ENCODE measurements at places on chromosomes 7 and 10.

GRCh38 chr10:31687663-31688482 lies 240.8 kb downstream of the ARHGAP12 start:
- no peak for DNase-seq

- DNase-seq: no peak
These were observed 113.0 kb upstream of the SH2B2 start for GRCh38 chr7:102173669-102174068.

DNA sequence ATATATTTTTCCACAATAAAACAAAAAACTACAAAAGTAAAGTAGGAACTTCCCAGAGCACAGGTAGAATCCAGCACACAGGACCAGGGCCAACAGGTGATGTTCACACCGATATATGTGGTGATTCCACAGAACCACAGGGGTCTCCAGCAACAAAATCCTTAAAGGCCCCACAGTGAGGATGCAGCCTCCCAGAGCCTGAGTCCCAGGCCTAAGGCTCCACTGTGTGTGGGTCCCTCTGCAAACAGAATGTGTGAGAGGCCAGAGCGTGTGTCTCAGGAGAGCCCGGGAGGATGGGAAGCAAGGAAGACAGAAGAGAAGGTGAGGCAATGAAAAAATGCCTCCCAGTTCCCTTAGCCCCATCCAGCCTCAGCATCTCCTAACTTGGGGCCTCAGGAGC lies 173.9 kb downstream of the GRID1 start:
- DNase-seq: no peak

- no peak for DNase-seq
These were observed 17.9 kb downstream of the C10orf67 start for GRCh38 chr10:23326544-23327307.

DNA sequence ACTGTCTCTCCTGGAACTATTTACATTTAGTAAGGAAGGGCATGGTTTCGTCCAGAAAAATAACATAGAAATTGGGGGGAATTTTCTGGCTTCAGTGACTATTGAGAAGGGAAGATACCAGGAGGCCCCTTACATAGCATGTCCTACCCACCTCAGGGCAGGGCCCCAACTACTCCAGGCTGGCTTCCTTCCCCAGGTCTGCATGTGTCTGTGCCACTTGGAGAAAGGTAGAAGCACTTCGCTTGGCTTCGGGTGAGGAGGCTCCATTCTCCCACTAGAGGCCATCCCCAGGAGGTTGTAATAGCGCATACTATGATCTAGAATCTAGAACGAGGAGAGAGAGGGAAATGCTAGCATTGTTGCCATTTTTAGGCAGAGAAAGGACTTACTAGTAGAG lies 14.7 kb downstream of the LRGUK start:
- DNase-seq: no peak

- DNase-seq: no peak
These were observed 4.0 kb upstream of the LGI1 start for GRCh38 chr10:93753621-93754250.

GRCh38 chr10:62746951-62747729 lies 57.4 kb upstream of the ADO start:
- no peak for DNase-seq

GRCh38 chr10:89064748-89065147 lies 74.2 kb downstream of the FAS start:
- DNase-seq: no peak

DNA sequence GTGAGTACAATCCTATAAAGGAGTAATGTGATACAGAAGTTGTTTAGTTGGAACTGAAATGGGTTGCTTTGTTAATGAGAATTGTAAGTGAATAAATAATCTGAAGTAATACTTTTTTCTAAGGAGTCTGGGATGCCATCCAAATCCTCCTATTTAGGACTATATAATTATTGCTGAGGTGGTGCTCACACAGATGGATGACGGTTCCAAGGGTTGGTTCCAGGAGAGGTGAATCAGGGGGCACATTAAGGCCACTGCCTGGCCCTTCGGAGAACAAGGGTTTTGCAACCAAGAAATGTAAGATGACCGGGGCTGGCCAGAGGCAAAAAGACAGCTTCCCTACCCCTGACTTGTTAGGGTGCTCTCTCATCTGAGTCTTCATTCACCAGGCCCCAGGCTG lies 352.7 kb downstream of the PHTF2 start:
- no peak for DNase-seq

DNA sequence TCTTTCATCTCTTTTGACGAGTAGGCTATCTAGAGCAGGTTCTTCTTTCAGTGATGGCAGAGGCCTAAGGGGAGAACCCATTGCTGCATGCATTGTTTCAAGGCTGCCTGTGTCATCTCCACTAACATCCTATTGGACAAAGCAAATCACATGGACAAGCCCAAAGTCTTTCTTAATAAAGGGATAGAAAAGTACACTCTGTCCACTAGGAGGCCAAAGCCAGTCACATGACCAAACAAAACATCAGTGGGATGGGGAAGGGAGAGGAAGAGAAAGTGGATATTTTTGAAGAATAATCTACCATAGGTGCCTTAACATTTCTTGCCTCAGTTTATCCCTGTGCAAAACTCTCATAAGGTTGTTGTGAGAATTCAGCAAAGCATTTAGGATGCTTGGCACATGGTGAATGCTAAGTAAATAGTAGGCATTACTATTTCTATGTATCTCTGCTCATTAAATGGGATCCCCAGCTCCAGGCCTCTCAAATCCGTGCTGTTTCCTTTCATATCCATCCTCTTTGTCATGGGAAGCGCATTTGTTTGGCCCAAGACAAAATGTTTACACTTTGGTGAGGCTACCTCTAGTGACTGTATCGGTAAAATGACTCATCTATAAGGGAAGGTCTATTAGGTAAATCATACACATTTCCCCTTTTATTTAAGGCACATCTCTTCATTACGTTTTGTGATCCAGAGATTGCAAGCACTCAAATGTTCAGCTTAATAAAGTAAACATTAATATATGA lies 16.7 kb upstream of the CADPS2 start:
- DNase-seq: no peak

DNA sequence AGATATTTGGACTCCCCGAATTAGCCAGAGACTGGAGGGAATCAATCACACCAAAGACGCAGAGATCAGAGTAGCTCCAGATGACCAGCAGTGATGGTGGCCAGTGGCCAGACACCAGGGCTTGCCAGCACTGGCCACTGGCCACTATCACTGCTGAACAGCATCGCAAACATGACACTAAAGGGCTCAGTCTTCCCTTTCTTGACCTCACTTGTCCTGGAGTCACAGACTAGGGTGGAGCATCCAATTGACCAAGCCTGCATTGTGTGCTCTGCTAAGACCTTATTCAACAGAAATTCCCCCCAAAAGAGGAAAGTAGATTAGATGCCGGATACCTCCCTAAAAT lies 234.7 kb downstream of the CREB5 start:
- no peak for DNase-seq

GRCh38 chr10:6522230-6522629 lies 57.8 kb downstream of the PRKCQ start:
- DNase-seq: no peak

GRCh38 chr7:561631-562373 lies 42.2 kb upstream of the PDGFA start:
- DNase-seq: no peak

DNA sequence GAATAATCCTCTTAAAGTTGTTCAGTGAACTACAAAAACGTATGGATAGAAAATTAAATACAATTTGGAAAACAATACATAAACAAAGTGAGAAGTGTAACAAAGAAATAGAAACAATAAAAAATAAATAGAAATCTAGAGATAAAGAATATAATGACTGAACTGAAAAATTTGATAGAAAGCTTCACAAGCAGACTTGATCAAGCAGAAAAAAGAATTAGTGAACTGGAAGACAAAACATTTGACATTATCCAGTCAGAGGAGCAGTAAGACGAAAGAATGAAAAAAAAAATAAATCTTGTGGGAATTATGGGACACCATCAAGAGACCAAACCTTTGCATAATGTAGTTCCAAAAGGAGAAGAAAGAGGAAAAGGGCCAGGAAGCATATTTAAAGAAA lies 32.4 kb upstream of the NPY start:
- no peak for DNase-seq

DNA sequence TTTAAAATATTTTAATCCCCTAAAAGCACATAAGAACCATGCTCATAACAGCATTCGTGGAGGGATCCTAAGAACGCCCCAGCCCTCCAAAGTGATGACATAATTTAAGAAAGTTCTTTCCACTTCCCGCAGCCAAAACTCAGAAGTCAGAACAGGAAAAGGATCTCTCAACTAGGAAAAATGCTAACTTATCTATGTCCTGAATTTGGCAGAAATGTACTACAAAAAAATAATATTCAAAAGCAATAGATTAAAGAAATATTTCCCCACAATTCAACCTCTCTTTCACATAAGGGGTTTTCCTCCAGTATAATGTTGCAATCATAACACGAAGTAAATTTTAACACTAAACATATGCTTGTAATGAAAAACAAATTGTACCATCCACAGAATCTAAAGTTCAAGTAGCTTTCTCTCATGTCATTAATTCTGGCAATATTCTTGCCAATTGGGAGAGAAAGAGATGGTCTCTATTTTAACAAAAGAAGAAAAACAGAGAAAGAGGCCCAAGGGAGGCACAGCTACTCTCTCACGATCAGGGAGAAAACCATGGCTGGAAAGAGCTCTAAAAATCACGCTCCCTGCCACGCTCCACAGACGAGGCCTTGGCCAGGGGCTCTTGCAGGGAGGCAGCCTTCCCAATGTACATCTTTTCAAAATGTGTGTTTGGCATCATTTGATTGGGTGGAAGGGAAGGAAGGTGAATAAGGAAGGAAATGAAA lies 22.9 kb downstream of the ASB13 start:
- no peak for DNase-seq

- DNase-seq: no peak
These were observed 81.7 kb downstream of the NKX6-2 start for GRCh38 chr10:132704008-132704814.

GRCh38 chr10:129450391-129450790 lies 16.6 kb upstream of the MGMT start:
- DNase-seq: no peak

GRCh38 chr10:49747303-49747646 lies 14.8 kb downstream of the OGDHL start:
- DNase-seq: no peak

DNA sequence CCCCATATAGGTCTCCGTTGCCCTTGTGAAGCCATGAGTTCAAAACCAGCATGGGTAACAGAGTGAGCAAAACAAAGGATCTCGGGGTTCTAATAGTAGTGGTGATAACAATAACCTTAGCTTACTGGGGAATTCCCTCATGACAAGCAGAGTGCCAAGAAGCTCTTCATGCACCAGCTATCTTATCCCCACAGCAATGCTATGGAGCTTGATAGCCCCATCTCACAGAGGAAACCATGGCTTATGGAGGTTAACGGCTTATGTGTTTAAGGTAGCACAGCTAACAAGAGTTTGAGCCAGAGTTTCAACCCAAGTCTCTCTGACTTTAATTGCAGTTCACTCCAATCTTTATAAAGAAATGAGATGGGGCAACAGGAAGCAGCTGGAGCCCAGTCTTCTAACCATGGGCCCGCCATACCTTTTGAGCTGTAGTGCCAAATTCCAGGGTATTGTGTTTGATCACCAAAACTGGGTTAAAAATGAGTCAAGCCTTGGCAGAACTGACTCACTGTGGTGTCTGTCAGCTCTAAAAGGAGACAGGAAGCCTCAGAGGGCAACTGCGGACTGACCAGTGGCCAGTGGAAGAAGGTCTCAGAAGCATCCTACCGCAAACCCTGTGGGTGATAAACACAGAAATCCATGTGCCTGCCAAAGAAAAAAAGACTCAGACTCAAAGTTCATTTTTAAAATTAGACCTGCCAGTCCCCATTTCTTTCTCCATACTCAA lies 16.5 kb upstream of the PLAU start:
- peak; percentile 22 for DNase-seq

- no peak for DNase-seq
These were observed 3.1 kb downstream of the FZD1 start for GRCh38 chr7:91267171-91267955.

DNA sequence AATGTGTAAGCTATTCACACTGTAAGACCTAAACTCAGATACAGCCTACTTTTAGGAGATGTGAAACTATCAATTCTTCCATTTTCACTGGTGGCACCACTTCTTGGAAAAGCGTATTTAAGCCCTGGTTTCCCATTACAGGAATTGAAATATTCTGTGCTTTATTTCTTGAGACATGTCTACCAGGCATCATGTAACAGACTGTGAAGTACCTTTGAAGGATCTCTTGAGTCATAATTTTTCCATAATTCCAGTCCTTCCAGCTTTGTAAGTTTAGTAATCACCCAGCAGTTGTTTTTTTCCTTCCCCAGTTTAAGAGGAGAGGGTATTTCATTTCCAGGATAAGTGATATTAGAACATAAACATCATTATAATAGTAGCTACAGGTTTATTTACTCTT lies 186.0 kb upstream of the PRPS1L1 start:
- DNase-seq: no peak

DNA sequence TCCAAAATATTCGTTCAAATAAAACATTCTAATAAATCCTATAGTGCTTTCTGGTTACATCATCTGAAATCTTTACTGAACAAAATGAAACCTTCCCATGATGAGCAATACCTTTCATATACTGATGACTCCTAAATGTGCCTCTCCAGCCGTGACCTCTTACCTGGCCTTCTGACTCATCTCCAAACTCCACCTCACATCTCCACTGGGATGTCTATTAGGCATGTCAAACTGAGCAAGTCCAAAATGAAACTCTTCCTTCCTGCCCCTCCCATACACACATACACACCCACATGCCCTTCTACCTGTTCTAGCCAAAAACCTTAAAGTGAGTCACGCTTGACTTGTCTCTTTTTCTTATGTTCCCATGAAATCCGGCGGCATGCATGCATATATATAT lies 22.9 kb downstream of the GSAP start:
- DNase-seq: no peak

DNA sequence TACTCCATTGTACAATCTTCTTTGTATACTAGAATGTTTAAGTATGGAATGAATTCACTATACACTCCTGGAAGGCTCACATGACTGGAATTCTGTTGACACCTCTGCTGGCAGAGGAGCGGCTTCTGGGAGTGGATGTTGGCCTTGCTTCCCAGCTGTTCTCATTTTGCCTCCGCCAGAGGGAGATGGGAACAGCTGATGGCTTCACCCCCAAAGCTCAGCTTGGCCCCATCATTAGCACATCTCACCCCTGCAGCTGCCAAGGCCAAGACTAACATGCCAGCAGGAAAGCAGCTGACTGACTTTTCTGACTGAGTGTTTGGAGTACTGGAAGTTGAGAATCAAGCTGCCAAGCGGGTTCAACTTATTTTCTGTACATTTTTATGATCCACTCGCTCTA lies 15.1 kb downstream of the ADAM12 start:
- no peak for DNase-seq

DNA sequence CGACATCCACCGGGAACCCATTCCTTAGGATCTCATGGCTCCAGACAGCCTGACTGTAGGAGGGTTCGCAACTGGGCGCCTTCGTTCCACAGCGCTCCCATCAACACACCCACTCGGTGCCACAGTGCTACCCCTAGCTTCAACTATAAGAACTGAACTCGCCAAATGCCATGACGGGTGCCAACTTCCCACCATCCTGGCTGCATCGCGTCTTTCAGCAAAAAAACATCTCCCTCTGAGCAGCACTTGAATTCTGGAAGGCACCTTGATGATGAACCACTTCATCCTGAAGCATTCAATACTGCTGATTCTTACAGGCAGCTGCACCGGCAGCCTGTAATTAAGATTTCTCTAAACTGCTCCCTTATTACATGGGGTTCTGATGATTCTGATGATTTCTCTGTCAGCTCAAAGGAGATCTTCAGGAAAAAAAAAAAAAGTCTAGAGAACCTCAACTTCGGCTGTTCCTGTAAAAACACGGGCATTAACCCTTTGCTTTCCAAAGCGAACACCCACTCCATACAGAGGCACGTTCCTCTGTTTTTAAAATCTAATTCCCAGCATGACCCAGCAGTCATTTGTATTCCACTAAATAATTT lies 1.3 kb downstream of the CYTH3 start:
- peak; percentile 11 for DNase-seq
